ENCODE measurements at places on chromosomes 3 and 15.
A peak's percentile ranks its signal among the peaks of the same experiment; 100 is the strongest.

GRCh38 chr15:57566834-57567233 is 24.9 kb upstream of the MYZAP start:
- H3K4me1 ChIP-seq, result no peaks in the 10 kb centered on the region
- DNase-seq, result no peak
- no peaks in the 10 kb centered on the region for H3K36me3 ChIP-seq
- H3K4me3 ChIP-seq, result no peak overlapping the region
- H3K27ac ChIP-seq, result no peak overlapping the region

DNA sequence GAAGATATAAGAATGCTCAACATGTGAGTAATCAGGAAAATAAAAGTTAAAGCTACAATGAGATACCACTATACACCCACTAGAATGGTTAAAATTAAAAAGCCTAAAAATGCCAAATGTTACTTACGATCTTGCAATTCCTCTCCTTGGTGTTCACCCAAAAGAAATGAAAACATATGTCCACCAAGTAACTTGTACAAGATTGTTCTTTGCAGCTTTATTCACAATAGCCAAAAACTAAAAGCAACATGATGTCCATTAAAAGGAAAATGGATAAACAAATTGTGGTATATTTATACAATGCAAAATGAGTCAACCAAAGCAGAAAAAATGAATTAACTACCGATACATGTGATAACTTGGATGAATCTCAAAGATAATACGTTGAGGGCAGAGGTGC is 301.6 kb upstream of the THBS1 start:
- peaks cover 31% of the 10 kb centered on the region for H3K4me1 ChIP-seq
- no peak overlapping the region for H3K4me3 ChIP-seq
- H3K27me3 ChIP-seq, result no peaks in the 10 kb centered on the region
- no peak overlapping the region for H3K27ac ChIP-seq
- DNase-seq, result no peak
- H3K36me3 ChIP-seq, result no peaks in the 10 kb centered on the region

DNA sequence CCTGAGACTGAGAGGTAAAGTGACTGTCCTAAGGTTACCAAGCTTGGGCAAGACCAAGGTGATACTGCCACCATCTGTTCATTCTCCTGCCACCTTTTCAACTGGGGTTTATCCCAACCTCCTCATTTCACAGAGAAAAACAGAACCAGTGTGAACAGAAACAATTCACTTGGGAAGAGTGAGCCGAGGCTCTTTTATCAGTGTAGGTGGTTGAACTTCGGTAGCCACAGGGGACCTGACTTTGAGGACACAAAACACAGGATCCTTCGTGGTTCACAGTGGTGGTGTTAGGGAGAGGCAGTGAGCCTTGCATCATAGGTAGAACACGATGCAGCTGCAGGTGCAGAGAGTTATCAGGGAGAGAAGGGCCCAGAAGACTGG is 72.8 kb upstream of the ICE2 start:
- H3K36me3 ChIP-seq, result no peaks in the 10 kb centered on the region
- no peaks in the 10 kb centered on the region for H3K27me3 ChIP-seq
- no peak for DNase-seq
- no peak overlapping the region for H3K4me3 ChIP-seq
- peaks cover 4% of the 10 kb centered on the region for H3K4me1 ChIP-seq

GRCh38 chr3:123096731-123097130 is 29.9 kb downstream of the PDIA5 start:
- peaks cover 3% of the 10 kb centered on the region for H3K36me3 ChIP-seq
- H3K27me3 ChIP-seq, result no peaks in the 10 kb centered on the region
- H3K27ac ChIP-seq, result no peak overlapping the region
- peak; percentile 80 for DNase-seq

DNA sequence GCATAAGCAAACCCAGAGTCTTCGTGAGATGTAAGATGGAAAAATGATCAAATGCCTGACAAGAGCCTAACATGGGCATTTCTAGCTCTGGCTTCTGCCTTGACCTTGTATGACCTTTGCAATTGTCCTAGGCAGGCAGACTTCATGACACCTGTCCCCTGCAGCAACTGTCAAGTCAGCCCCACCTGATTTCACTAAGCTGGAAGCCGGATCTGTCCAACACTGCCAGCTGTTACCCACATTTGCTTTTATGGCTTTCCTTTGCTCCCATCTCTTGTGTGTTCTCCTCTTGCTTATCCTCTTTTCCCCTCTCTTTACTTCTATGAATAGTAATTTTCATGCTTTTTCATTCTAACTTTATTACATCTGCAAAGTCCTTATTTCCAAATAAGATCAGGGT is 48.5 kb upstream of the TNIK start:
- H3K4me1 ChIP-seq, result no peaks in the 10 kb centered on the region
- no peak for DNase-seq
- H3K36me3 ChIP-seq, result no peaks in the 10 kb centered on the region
- no peak overlapping the region for H3K27ac ChIP-seq
- no peaks in the 10 kb centered on the region for H3K27me3 ChIP-seq
- no peak overlapping the region for H3K4me3 ChIP-seq

GRCh38 chr3:42473083-42473932 is 29.1 kb upstream of the VIPR1 start:
- H3K27ac ChIP-seq, result no peak overlapping the region
- no peaks in the 10 kb centered on the region for H3K36me3 ChIP-seq
- H3K27me3 ChIP-seq, result no peaks in the 10 kb centered on the region

- no peaks in the 10 kb centered on the region for H3K36me3 ChIP-seq
- no peaks in the 10 kb centered on the region for H3K4me1 ChIP-seq
- no peak overlapping the region for H3K27ac ChIP-seq
- no peak for DNase-seq
- H3K4me3 ChIP-seq, result no peak overlapping the region
- H3K27me3 ChIP-seq, result no peaks in the 10 kb centered on the region
Measured at GRCh38 chr15:85551221-85551832, 170.9 kb downstream of the AKAP13 start.

- no peaks in the 10 kb centered on the region for H3K36me3 ChIP-seq
- no peak overlapping the region for H3K4me3 ChIP-seq
- no peak overlapping the region for H3K27ac ChIP-seq
- H3K4me1 ChIP-seq, result no peaks in the 10 kb centered on the region
- no peak for DNase-seq
Measured at GRCh38 chr3:4642611-4643010, 149.5 kb downstream of the ITPR1 start.

DNA sequence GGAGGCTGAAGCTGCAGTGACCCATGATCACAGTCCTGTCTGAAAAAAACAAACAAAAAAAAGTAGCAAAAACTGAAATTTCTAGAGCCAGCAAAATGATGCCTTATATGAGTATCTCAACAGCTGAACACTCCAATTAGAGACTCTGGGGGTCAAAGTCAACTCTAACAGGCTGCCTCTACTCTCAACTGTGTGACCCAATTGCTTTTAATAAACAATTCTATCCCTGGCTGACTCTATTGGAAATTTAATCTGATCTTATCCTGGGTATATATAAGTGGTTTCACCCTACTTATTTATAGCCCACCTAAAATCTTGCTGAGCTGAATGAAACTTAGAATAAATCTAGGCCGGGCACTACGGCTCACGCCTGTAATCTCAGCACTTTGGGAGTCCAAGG is 29.0 kb downstream of the SMARCC1 start:
- no peak for DNase-seq
- no peak overlapping the region for H3K27ac ChIP-seq
- no peaks in the 10 kb centered on the region for H3K27me3 ChIP-seq
- H3K4me3 ChIP-seq, result no peak overlapping the region

DNA sequence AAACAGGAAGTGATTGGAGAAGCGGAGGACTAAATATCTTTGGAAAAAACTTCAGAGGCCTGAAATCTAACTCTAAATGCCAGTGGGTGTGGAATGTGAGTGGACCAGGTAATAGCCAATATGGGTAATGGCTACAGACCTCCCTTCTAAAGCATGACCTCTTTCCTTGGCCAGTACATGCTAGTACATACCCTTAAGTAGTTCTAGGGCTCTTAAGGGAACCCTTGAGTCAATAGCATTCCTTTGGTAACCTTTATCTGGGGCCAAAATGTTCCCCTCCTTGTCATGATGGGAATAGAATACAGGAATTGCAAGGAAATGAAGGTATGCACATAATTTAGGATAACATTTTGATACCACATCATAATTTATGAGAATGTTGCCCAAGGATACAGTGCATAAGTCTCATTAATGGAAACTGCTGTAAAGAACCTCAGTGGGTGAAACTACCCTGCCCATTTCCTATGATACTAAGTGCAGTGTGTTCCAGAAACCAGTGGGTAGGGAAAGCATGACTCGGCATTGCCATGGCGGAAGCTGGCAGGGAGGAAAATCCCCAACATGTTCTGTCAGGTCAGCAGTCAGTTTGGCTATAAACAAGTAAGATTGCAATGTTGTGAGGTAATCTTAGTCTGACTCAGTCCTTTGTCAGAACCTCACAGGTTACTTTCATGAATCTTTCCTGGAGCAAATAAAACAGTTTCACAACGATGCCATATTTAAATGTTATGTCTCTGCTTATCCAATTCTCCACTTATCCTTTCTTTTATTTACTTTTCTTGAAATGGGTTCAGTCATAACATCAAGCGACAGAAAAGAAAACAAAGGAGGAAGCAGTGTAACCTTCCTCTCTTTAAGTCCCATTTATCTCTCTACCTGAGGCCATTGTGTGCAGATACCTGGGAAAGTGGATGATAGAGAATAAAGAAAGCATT is 23.5 kb upstream of the RAP2B start:
- H3K36me3 ChIP-seq, result no peaks in the 10 kb centered on the region
- no peak for DNase-seq
- no peak overlapping the region for H3K4me3 ChIP-seq
- H3K27me3 ChIP-seq, result no peaks in the 10 kb centered on the region
- H3K4me1 ChIP-seq, result no peaks in the 10 kb centered on the region
